ENCODE measurements at places on chromosomes 12 and 14.
A peak's percentile ranks its signal among the peaks of the same experiment; 100 is the strongest.

DNA sequence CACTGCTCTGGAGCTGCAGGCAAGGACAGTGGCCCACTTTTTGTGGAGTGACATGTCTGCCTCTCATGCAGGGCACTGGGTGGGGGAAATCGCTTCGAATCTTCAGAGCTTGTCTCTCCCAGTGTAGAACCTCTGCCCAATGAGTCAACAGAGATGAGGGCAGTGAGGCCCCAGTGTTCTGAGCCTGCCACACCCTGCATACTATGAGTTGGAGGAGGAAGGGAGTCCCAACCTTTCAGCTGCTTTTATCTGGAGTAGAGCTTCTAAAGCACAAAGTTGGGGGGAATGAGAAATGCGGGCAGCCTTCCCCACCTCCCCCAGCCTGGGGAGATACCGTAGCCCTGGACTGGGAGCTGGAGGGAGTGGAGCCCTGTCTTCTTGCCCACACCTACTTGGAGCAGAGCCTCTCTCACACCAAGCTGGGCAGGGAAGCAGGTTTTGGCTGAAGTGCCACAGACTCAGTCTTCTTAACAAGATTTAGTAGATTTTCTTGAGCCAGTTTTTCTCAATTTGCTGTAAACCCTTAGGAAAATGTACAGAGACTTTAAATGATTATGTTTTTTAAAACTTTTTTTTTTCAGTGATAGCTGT lies 159.1 kb downstream of the ADGRD1 start:
- DNase-seq = no peak

DNA sequence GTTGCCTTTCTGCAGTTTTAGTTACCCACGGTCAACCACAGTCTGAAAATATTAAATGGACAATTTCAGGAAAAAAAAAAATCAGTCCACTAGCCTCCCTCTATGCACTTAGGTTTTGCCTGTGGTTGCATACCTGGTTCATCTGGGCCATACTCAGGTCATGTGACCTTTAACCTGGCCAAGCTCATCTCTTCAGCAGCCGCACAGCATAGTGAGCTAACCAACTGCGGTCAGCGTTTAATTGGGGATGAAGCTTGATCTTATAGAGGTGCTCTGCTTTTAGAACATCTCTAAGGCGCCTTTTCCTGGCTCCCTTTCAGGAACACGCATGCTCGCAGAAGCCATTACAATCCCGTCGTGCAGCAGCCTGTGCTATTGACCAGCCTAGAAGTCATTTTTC lies 177.2 kb upstream of the HMGA2 start:
- DNase-seq = no peak

DNA sequence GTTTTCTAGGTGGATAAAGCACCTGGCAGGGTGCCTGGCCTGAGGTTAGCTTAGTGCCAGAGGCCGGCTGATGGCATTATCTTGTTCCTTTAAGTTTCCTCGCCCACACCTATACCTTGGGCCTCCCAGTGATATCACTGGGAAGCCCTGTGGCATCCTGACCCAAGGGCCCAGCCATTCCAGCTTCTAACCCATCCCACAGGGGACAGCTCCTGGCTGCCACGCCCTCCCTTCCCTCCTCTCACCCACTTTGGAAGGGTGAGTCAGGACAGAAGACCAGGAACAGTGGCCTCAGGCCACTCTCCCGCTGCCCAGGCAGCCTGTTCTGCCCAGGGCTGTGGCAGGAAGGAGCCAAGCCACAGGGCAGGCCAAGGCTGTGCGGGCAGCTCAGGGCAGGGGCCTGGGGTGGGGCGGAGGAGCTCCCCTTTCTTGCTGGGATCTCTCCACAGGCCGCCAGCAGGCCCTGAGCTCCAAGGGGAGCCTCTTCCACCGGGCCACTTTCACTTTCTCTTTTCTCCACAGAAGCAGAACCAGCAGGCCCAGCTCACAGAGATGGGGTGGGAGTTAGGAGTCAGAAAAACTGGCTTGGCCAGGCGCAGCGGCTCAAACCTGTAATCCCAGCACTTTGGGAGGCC lies 75.1 kb downstream of the IRF2BPL start:
- no peak for DNase-seq

GRCh38 chr12:132127041-132127440 lies 17.1 kb downstream of the DDX51 start:
- DNase-seq = no peak

GRCh38 chr14:50955373-50956043 lies 11.2 kb upstream of the PYGL start:
- DNase-seq = no peak

GRCh38 chr14:37985826-37986470 lies 221.8 kb upstream of the SSTR1 start:
- DNase-seq = peak; percentile 51

DNA sequence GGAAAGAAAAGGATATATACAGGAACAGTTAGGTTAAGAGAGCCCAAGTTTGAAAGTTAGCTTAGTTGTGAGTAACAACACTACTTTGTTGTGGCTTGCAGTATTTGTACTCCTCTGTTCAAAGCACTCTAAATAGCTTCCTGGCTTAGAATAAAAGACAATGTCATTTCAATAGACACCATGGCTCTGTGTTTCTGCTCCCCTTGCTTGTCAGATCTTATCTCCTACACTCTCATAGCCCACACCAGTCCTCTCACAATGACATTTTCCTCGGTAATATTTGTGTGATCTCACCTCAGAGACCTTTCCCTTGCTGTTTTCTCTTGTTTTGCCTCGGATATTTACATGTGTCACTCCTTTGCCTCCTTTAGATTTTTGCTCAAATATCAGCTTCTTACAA lies 418.4 kb downstream of the MDGA2 start:
- DNase-seq = no peak

- DNase-seq = no peak
These were observed 21.2 kb downstream of the TRIM9 start for GRCh38 chr14:51073731-51074130.
